ENCODE measurements at places on chromosomes 12 and 14.

- DNase-seq: no peak
These were observed 39.4 kb downstream of the HNRNPC start for GRCh38 chr14:21229821-21230220.

DNA sequence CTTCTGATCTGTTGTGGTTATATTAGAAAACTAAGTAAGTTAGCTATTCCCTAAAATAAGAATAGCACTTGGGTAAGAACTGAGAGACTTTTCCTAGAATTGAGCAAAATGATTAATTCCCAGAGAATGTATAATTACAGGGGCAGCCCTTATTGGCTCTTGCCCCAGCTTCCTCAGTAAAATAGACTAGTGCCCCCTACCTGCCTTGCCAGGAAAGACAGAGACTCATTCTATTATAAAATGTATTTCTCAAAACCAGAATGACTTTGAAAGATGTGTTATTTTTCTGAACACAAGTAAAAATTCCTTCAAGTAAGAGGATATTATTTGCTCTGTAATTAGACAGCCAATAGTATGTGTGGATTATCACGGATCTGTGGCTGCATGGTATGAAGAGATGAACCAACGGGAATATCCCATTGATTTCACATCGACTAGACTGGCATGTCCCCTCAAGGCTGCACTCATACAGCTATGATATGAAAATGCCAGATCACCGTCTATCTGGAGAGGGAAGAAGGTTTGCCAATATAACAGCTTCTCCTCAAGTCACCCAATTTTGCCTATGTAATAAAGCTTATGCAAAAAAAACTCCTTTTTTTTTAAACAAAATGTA is 7.4 kb upstream of the GLRX5 start:
- no peak for DNase-seq

- no peak for DNase-seq
These were observed 56.2 kb downstream of the ARL6IP4 start for GRCh38 chr12:123036466-123037285.

GRCh38 chr12:6067152-6067916 is 57.1 kb downstream of the VWF start:
- no peak for DNase-seq

- no peak for DNase-seq
These were observed 1551.5 kb upstream of the SEL1L start for GRCh38 chr14:83085136-83085535.

Measured in DMS153 (cell line).